Esophagus squamous epithelium (tissue), 5 donors: ENCODE measurements at places on chromosomes 6 and 20.

GRCh38 chr20:49699200-49699992, 14.3 kb downstream of the B4GALT5 start:
- DNase-seq = no peak

DNA sequence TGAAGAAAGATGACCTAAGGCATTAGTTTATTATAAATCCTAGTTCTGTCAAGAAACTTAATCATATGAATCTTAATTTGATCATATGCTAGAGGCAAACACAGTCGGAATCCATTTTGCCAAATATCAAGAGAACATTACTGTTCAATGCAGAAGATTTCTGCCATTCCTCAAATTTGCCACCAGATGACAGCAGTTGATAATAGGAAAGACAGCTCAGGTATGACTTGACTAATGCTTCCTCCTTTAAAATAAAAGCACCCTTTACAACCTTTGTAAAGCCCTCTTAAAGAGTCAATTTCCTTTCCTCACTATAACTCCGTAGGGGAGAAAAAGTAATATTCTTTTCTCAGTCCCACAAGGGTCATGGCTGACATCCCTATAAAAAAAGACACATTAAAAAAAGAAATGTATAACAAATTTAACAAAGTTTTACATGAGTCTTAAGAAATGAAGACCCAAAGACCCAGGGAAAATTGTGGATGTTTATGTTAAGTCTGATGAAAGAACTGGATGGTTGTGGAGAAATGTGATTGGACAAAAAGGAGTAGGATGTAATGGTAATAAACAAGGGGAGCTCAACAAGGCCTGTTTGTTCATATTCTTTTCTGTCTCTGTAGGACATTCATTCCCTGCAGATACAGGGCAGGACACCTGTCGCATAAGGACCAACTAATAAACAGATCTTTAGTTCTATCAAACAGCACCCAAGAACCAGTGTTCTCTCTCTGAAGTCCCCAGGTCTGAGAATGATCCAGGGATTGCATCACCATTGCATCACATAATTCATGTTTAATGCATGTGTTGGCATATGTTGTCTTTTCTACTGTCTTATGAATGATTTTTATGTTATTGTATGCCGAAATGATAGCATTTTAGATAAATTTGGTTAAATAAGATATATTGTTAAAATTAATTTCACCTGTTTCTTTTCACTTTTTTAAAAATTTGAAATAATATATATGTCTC, 23.0 kb upstream of the IL17A start:
- no peak for DNase-seq

GRCh38 chr6:35342258-35343091, at the start of gene PPARD:
TSS of gene PPARD (plus strand) at chr6:35342558. CDS start at chr6:35411088, 68,530 bp downstream.
- DNase-seq = peak; percentile 91

GRCh38 chr6:46203391-46204177, 32.8 kb upstream of the ENPP5 start:
- no peak for DNase-seq

- DNase-seq = no peak
Observed at GRCh38 chr20:62762801-62763368, 33.4 kb upstream of the MRGBP start.

GRCh38 chr6:40803897-40804702, 216.9 kb upstream of the LRFN2 start:
- no peak for DNase-seq

- DNase-seq = no peak
Observed at GRCh38 chr6:156557251-156557910, 219.8 kb upstream of the ARID1B start.

DNA sequence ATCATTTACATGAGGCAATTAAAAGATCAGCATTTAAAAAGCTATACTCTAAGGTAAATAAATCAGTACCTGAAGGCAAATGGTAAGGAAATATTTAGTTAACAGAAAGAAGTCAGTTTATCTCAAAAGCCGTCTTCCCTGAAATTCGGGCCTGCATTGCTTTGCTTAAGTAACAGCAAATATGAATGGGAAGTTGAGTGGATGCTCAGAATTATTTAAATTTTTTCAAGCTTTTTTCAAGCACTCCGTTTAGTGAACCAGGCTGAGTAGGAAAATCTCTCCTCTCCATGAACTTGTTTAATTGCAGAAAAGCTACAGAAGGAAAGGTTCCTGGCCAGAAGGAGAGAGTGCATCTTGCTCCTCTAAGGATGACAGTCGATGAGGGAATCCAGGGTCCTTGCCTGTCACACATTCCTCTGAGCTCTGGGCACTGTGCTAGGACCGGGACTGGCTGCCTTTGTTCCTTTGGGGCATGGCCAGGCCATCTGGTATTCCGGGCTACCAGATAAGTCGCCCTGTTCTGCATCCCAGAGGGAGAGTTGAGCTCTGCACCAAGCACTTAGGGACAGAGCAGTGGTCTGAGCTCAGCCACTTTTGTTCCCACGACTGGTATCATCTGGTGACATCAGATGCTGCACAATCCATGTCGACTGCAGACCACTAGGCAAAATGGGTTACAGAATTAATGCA, 77.6 kb downstream of the RIN2 start:
- DNase-seq = no peak

GRCh38 chr6:56772737-56773184, 130.1 kb upstream of the DST start:
- no peak for DNase-seq

GRCh38 chr6:162485464-162485863, 242.1 kb downstream of the PRKN start:
- DNase-seq = no peak

- no peak for DNase-seq
Observed at GRCh38 chr6:167164261-167164660, 6.5 kb upstream of the GPR31 start.

GRCh38 chr6:166587631-166588413, 1.3 kb upstream of the RAMACL start:
- DNase-seq = no peak

DNA sequence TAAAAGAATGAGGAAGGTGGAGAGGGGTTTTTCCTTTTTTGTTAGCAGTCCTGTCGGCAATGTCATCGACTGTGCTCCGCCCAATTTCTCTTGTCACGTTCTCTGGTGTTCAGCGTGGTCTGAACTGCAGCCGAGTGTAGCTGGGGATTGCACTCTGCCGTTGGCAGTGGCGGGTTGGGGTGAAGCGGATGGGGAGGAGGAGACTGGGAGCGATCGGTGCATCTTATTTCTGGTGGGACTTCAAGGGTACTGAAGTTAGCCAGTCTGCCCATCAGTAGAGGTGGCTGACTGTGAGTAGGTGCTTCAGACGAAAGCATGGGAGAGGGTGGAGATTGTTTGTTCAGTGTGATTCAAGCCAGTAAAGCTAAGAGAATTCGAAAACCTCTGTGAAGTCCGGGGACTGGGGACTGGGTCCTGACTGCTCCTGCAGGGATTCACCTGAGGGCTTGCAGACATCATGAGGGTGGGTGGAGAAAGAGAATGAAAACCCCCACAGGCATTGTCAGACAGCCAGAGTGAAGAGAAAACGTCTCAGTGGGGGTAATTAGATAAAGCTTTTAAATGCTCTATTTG, 5.1 kb downstream of the RREB1 start:
- no peak for DNase-seq

- DNase-seq = no peak
Observed at GRCh38 chr6:65531533-65531932, 175.5 kb downstream of the EYS start.

DNA sequence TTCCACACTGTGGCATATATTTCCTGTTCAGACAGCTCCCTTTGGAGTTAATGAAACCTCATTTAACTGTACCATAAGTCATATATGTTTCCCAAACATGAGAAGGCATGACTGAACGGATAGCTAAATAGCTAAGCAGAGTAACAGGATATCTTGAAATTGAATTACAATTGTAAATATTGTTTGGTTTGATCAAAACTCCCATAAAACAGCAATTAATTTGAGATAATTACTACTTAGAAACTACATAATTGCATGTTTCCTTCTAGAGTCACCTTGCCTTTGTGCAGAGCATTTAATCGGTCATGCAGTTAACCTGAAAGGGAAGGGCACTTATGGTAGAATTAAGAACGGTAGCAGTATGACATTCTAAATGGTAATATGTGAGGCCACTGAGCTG, 179.0 kb upstream of the MAP3K7 start:
- no peak for DNase-seq

GRCh38 chr20:34475979-34476736, 40.1 kb upstream of the DYNLRB1 start:
- DNase-seq = no peak

DNA sequence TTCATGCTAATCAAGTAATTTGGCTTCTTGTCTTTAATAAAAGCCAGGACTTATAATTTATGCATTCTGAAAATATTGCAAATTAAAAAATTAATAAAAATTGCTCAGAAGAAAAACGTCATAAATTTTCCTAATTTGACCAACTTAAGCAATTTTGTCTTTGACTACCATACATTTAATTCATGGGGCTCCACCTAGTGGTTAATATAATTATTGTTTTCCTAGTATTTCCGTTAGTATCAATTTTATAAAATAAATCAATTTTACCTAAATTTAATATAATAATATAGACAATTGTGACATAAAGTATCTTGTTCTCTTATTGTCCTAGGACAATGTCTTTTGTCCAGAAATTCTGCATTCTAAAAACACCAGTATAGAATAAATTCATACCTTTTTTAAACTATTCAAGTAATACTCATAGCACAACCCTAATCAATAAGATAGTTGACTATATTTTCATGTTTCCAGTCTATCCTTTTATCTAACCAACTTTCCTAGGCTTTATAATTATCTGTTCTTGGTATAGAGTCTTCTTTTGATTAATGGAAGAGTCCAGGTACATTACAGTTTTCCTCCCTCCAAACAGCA, 319.9 kb downstream of the TRDN start:
- DNase-seq = no peak

DNA sequence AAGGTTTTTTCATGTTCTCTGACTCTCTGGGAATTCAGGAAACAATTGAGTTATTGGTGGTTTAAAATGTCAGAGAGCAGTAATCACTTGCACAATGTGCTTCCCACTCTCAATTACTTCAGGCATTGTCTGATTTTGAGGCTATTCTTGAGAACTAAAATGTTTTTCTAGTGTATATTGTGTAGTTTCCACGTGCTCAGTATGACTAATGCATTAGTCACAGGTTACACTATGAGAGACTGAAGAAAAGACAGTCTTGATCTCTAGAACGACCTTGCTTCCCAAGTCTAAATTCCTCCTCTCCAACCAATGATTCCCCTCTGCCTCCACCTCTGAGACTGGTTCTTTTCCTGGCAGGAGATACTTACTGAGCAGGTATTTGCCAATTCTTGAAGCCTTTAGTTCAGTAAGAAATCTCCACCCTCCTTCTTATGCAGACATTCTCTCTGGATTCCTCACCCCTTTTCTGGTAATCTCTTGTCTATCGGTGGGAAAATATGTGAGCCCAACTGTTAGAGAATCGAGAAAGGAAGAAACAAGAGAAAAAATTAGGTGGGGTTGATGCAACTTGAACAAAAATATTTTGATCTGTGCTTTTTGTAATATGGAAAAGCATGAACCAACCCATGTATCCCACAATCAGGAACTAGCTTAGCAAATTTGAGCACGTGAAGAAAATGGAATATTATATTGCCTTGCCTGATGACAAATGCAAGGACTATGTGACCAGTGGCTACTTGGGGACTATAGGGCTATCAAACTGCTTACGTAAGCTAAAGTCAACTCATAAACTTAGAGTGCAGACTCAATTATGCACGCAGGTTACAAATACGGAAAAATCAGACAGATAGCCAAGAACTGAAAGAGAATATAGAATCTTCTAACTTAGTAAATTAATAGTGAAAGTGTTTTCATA, 61.1 kb upstream of the SLC22A16 start:
- no peak for DNase-seq
